NCI-H345 (cell line): ENCODE measurements at places on chromosomes 1 and 21.
A peak's percentile ranks its signal among the peaks of the same experiment; 100 is the strongest.

DNA sequence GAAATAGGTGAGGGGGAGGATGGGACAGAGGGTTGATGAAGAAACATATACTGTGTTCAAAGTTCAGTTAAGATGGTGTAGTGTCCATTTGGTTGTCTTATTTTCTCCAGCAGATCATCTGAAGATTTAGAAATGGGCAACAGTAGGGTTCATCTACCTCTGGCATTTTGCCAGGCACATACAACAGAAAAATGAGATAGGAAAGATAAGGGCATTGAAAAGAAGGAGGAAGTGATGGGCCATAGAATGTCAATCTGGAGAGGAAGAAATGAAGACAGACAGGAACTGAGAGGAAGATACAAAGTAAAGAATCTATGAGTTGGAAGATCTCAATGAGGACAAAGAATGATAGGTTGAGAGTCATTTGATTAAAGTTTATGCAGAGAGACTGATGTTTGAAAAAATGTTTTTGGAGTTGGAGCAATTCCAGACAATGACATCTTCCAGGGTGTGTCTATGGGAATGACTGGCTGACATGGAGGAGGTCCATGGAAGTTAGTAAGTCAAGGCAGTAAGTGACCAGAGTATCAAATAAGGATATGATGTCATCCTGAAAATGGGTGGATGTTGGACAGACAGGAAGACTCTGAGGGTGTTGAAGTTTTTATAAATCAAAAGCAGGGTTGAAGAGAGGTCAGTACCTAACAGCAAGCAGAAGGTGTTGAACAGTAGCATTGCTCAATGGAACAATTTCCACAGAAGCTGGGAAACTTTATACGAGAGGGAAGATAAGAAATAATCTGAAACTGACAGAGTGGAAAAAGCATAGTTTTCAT is 18.7 kb upstream of the CD55 start:
- DNase-seq = no peak

GRCh38 chr1:234001817-234002216 is 97.3 kb downstream of the SLC35F3 start:
- no peak for DNase-seq

DNA sequence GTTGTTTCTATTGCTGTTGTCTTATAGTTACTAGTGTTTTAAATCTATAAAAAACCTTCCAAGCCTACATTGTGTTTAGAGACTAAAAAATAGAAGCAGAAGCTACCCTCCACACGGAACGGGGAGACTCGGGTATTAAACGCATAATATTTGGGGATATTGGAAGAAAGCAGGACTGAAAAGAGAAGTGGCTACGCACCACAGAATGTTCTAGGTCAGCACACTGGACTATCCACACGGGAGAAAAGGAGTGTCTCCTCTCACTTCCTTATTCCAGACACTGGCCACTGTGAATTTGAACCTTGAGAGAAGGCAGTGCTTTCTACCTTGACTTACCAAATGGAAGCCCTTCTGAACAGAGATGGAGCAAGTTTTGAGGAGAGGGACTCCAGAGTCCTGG is 1.0 kb upstream of the OR10J4 start:
- no peak for DNase-seq

DNA sequence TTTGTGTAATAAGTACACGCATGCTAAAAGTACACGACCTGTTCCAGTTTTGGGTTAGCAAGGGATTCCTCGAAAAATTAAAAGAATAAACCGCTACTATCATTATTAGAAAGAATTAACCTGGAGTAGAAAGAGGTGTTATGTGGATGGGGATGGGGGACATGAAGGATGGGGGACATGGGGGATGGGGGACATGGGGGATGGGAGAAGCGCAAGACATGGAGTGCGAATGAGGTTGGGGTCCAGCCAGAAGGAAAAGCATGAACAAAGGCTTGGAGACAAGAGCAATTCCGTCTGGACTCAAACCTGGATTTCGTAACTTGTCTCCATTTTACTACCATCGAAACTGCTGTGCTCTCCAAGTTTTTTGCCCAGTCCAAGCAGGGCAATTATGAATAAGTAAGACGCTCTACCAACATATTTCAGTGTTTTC is 591 bp upstream of the KDM1A start:
- DNase-seq = no peak

DNA sequence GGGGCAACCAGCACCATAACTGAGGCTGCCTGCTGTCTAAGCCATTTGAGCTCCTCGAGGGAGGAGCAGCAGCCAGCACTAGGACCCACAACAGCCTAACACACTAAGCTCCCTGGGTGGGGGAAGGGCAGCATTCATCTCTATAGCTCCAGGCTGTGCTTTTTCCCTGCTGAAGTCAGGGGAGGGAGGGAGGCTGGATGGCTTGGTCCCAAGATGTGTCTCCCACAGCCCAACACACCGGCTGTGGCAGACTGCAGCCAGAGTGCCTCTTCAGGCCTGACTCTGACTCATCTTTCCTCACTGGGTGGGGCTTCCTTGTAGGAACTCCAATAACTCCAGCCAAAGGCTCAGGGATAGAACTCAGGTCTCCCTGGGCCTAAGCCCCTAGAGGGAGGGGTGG is 296.3 kb downstream of the PRDM2 start:
- DNase-seq = no peak

- no peak for DNase-seq
Observed at GRCh38 chr1:16491056-16491675, 22.9 kb downstream of the RNU1-1 start.

DNA sequence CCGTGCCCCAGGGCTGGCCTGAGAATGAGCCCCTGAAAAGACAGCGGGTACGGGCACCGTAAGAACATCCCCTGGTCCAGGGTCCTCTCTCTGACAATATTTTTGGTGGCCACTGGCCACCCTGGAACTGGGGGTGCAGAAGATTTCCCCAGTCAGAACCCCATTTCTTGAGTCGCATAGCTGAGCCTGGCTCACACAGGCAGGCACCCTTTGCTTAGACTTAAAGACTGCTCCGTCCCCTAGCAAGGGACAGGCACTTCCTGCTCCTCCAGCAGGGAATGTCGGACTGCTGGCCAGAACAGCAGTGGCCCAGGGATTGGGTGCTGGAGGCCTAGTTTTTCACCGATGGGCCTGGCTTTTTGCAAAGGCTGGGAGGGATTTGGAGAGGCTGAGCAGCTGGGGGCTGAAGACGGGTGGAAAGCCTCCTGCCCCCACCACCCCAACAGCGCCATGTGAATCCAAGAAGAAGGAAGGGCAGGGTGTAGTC is 4.3 kb downstream of the OLIG2 start:
- no peak for DNase-seq

- DNase-seq = no peak
Observed at GRCh38 chr1:213996320-213997037, 8.7 kb downstream of the PROX1 start.

DNA sequence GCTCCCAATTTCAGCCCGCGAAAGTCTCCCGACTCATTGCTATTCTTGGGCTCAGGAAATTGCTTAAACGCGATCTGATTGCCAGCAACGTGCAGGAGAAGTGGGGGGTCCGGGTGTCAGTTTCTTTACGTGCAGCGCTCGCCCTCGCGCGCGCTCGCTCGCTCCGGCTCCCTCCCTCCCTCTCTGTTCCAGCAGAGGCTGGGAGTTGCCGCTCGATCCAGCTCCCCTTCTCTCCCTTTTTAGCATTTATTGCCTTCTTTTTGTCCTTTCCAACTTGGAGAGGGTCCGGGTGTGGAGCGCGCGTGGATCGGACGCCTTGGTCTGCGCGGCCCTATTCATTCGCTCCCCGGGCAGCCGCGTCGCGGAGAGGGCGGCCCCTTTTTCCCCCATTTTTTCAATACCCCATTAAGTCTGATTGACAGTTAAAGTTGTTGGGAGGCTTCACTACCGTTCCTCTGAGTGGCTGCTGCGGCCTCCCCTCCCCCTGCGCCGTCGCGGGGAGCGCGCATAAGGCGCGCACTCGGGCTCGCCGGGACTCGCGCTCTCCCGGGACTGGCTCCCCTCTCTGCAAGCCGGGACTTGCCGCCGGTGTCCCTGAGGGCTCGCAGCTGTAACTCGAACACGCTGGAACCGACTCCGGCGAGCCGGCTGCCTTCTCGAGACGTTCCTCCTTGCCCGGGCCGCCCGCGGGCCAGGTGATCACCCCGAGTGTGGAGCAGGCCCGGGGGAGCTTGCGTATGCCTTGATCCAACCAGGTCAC is at the start of gene DHRS3:
Gene DHRS3 (minus strand): TSS at position 310 of the 760 bp plus-strand sequence. CDS start 862 bp downstream, outside the sequence.
- peak; percentile 86 for DNase-seq

DNA sequence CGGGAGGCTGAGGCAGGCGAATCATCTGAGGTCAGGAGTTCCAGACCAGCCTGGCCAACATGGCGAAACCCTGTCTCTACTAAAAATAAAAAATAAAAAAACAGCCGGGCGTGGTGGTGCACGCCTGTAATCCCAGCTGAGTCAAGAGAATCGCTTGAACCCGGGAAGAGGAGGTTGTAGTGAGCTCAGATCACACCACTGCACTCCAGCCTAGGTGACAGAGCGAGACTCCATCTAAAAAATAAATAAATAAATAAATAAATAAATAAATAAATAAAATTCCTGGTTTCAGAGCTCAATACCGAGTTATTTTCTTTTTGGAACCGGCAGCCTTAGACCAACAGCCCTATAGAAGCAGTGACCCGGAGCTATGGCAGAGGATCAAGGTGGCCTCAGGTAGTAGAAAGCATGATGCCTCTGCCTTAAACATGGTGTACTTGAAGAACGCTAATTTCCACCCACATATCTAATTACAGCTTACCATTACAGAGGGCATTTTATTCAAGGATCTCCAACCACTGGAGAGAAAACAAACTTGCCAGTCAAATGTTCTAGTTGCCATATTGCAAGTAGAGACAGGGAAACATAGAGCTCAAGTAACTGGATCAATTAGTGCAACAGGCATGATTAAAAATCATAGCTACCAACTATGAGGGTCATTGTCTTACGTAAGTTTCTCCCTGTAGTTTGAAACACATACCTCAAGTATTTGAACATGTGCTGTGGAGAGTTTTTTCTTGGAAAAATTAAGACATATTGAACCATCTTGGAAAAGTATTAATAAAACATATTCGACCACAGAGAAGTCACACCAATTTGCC is 2.0 kb upstream of the ENAH start:
- DNase-seq = no peak

- no peak for DNase-seq
Observed at GRCh38 chr1:244761279-244761678, 74.2 kb upstream of the COX20 start.

DNA sequence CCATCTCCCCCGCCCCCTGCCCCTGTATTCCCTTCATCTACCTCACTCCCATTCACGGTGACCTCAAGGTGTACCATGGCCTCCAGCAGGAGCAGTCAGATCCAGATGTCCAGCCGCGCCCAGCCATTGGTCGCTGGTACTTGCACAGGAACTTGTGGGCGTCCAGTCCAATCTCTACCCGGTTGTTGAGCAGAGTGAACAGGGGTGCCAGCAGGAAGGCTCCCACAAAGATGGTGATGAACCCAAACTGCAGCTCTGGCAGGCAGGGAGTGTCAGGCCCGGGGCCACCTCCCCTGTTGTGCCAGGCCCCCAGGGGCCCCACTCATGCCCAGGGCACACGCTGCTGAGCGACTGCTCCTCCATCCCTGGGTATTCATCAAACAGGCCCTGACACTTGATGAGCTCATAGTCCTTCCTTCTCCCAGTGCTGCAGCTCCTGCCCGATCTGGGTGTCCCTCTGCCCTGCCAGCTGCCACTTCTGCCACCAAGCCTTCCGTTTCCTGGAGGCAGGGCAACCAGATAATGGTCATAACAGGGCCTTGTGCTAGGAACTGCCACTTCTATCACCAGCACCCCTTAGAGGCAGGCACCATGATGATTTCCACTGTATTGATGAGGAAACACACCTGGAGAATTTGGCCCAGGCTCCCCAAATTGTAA is 5.7 kb upstream of the ARHGEF19 start:
- DNase-seq = no peak

DNA sequence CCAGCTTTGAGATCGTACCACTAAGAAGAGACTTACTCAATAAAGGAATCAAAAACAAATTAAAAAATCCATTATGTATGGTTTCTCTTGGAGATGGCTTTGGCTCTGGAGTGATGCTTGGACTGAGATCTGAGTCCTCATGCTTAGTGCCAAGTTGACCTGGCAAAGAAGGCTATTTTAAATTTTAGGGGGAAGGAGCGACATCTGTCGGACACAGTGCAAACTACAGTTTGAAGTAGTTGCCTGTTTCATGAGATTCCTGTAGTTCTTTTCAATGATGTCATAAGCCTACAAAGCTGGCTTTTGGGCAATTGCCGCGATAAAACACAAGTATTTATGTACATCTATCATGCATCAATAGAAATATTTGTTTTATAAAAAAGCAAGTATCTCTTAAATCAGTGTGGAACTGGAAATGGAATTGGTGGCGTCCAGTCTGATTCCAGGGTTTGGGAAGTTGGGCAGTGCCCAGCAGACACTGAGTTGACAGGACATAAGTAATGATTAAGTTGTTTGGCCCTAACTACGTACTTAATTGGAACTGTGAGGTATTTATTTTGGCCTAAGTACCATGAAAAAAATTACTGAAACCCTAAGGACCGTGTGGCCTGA is 50.0 kb downstream of the TBCE start:
- DNase-seq = peak; percentile 46

DNA sequence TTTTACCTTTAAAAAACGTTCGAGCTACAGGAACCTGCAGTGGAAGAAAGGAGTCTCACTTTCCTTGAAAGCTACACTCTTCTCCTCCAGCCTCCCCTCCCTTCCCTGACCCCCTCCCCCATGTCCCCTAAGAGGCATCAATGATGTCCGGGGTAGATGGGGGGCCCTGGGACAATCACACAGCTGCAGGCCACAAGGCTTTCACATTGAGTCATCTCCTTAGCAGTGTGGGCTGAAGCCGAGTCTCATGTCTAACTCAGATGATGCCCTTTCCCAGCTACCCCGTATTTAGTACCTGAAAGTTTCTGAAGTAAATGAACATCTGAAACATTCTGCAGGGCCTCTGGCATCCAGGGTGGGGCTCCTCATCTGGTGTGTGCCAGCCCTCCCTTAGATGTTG is 6.3 kb upstream of the GPR25 start:
- DNase-seq = no peak

DNA sequence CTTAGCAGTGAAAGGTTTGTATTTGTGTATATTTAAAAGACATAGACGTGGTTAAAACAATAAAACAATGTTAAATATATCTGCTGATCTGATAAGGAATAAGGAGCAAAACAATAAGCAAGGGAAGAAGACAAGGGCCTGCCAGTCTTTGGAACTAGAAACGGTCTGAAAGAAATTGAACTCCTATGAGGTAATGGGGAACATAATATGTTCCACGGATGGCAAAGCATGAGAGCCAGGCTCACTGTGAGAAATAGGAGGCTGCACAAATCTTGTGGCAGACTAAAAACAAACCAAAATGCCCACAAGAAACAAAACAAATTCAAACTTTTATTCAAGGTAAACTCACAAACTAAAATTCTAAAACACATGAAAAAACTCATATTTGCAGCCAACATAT is 150.5 kb downstream of the NTMT2 start:
- no peak for DNase-seq

DNA sequence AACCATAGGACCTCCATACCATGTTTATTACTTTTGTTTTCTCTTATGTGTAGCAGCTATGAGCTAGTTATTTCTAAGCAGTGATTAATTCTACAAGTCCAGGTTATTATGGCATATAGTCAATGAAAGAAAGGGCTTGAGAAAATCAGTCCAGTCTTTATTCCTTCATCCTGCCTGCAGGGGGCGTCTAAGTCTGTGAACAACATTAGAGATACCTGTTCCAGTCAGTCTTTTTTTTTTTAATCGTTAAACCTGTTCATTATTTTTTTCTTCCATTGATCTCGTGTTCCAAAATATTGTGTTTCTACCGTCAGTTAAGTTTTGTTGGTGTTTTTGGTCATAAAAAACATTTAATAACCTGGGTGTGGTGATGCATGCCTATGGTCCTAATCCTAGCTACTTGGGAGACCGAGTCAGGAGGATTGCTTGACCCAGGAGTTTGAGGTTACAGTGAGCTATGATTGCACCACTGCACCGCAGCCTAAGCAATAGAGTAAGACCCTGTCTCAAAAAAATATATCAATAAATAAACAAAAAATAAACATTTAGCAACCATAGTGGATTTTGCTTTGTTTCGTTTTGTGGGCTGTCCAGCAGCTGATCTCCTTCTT is 29.4 kb upstream of the CD2 start:
- DNase-seq = peak; percentile 70
